MV-4-11 (cell line): ENCODE measurements at places on chromosomes 11 and 22.

DNA sequence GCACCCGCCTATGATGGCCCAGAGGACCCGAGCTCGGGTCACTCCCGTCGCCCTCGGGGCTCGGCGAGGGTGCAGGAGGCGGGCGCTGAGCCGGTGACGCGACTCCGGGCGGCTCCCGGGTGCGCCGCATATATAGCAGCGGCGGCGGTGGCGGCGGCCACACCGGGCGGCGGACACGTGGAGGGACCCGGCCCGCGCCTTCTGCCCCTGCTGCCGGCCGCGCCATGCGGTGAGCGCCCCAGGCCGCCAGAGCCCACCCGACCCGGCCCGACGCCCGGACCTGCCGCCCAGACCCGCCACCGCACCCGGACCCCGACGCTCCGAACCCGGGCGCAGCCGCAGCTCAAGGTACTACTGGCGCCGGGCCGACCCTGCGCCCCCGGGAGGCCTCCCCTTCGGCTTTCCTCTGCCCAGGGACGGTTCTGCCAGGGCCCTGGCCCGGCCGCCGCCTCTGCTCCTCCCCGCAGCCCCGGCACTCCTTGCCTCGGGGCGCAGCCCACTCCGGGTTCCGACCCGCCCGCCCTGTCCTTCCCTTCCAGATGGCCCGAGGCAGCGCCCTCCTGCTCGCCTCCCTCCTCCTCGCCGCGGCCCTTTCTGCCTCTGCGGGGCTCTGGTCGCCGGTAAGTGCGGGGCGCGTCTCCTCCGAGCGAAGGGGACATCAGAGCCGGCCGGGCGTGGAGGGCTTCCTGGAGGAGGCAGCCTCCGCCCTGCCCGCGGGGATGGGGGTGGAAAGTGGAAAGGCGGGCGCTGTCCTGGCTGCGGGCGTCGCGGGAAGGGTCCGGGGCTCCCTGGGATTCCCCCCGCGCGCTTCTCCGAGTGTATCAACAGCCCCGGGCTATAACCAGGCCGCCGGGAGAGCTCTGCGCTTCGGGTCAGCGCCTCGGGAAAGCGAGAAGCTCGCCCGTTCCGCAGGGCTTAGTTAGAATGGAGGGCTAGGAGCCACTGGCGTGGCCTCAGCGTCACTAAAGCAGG, at the start of gene GAL:
GAL (plus strand) TSS at position 160 of the 972 bp plus-strand sequence; CDS start at position 540, 380 bp downstream.
- no peak for DNase-seq

GRCh38 chr11:65727865-65728264, 7.3 kb upstream of the RNASEH2C start:
- DNase-seq: no peak

- DNase-seq: no peak
These were observed 63.1 kb downstream of the RAB30 start for GRCh38 chr11:83008581-83008923.

- no peak for DNase-seq
These were observed 1.5 kb upstream of the SLC6A5 start for GRCh38 chr11:20597680-20598484.

GRCh38 chr11:65380460-65381119, 1.9 kb downstream of the SLC25A45 start:
- no peak for DNase-seq

DNA sequence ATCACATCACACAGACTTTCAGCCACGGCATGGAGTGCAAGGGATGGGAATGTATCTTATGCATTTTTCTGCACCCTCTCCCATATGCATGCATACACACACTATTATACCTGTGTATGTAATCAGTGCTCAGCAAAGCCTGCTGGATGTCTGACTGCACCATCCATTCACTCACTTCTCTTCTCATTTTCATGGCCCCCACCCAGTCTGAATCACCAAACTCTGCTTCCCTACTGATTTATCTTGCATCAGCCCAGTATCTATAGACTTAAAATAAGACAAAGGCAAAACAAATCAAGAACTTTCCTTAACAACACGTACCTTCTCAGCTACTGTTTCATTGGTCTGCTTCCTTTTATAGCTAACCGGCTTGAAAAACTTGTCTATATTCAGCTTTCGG, 21.6 kb downstream of the DBX1 start:
- no peak for DNase-seq

DNA sequence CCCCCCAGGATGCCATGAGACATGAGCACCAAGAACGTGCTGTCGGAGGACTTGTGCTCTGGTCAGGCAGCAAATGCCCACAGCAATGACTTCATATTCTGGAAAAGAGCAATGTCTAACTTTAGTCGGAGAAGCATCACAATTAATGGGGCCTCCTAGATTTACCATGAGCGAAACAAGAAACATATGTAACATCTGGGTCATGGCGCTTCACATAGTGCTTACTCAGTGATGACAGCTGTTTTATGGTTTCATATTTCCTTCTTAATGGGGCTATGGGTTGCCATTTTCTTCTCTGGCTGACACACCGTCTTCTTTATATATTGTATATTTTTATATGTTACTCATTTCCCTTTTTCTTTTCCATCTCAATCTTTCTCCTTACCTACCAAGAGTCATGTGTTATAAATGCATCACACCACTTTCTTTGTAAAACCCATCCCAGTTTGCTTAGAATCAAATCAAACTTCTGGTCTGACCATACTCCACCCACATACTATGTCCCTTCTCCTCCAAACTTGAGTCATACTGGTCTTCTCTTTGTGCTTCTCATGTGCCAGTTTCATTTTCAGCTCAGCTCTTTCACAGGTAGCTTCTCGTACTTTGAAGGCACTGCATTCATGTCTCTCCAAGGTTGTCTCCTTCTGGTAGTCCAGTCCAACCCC, 9.4 kb upstream of the CASP12 start:
- no peak for DNase-seq

- DNase-seq: no peak
These were observed 13.4 kb downstream of the CCDC134 start for GRCh38 chr22:41813726-41814410.

GRCh38 chr11:116857936-116858335, 20.5 kb upstream of the APOA1 start:
- no peak for DNase-seq

- no peak for DNase-seq
These were observed 72.9 kb downstream of the CACNA1I start for GRCh38 chr22:39643311-39644083.

DNA sequence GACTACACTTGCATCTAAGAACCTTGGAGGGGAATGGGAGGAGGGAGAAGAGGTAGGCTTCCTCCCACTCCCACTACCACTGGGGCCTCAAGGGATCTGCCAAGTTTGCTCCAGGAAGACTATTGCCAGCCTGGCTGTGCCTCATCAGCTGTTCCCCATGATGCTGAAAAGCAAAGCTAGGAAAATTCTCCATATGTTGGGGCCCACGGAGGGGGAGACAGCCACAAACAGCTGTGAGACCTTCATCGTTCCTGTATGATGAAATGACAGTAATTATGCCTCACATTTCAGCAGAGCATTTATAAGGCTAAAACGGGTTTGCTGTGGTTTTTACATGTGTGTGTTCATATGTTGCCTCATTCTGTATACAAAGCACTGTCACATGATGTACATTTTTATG, 6.7 kb downstream of the DSCAML1 start:
- DNase-seq: peak; percentile 20

DNA sequence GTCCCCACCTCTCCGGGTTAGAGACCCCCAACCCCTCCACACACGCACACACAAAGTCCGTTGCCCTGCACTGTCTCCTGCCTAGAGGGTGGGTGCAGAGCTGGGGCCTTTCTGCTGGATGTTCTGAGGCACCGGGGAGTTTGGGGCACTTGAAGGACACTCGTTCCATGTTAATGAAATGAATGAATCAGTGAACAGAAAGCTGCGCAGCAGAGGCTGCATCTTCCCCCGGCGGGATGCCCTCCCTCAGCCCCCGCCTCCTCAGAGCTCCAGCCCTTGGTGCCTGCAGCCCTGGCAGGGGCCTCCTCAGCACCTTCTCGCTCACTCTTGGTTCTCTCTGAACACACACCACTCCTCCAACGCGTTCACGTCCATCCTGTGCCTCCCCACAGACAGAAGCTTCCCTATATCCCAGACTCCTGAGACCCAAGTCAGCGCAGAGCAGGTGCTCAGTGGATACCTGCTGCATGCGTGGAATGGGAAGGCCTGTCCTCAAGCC, 611.9 kb downstream of the TBC1D22A start:
- DNase-seq: no peak

GRCh38 chr11:39205236-39205995, 2254.0 kb downstream of the LRRC4C start:
- DNase-seq: no peak

GRCh38 chr22:22598144-22598543, 39.1 kb upstream of the PRAME start:
- DNase-seq: peak; percentile 15

DNA sequence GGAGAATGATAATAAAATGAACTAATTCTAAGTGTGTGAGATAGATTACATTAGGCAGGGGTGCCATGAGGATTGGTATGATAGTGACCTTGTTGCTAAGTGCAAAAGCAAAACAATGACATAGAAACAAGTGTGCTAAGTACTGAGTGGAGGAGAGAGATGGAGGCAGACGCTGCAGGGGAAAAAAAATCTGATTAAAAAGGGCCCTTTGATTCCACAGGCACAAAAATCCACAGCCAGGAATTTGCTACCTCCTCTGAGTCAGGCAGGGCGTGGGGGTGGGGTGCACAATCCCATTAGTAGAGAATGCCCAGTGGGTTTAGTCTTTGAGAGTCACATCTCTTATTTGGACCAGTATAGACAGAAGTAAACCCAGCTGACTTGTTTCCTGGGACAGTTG, at the start of gene CNTF:
CNTF (plus strand) TSS at position 322 of the 400 bp plus-strand sequence. CDS start 88 bp downstream, outside the sequence.
- no peak for DNase-seq

DNA sequence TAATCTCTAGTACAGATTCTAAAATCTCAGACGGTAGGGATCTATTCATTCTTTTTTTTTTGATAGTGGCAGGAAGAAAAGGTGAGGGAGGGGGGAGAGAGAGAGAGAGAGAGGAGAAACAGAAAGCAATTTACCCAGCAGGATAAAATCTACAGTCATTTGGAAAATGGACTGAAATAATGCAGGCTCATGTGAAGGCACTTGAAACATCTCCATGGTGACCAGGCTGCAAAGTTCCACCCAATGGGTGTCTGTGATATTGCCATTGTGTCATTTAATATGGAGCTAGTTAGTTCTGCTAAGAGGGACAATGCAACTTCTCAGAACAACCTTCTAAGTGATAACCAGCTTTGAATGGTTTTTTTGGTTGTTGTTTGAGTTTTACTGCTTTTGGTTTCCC, 165.2 kb upstream of the RAG2 start:
- no peak for DNase-seq

DNA sequence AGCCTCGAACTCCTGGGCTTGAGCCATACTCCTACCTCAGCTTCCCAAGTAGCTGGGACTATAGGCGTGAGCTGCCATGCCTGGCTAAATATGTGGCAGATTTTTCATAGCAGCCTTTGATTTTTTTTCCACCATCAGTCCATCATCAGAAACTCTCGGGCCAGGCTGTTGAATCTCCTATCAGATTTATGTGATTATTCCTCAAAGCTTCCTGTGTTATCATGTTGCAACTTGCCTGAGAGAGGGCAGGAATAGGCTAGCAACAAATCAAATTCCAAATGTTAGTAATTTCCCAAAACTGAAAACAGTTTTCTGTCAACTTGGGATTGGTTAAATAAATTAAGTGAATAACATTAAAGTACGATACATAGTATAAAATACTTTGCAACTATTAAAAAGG, 3.4 kb downstream of the LRRC51 start:
- no peak for DNase-seq

DNA sequence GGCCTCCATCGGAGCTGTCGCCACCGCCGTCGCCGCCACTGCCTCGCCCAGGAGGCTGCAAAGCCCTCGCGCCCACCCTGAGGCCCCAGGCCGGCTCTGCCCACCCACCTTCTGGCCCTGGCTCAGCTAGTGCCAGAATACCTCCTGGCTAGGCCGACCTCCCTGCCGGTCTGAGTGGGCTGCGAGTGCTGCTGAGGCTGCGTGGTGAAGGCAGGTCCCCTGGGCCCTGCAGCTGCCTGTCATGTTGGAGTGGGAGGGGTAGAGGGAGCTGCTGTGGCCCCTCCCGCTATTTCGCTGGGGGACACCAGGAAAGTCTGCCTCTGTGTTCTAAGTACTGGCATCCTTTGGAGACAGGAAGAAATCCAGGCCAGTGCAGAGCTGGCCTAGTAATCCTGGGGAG, 34.2 kb downstream of the LRRC10B start:
- DNase-seq: no peak

DNA sequence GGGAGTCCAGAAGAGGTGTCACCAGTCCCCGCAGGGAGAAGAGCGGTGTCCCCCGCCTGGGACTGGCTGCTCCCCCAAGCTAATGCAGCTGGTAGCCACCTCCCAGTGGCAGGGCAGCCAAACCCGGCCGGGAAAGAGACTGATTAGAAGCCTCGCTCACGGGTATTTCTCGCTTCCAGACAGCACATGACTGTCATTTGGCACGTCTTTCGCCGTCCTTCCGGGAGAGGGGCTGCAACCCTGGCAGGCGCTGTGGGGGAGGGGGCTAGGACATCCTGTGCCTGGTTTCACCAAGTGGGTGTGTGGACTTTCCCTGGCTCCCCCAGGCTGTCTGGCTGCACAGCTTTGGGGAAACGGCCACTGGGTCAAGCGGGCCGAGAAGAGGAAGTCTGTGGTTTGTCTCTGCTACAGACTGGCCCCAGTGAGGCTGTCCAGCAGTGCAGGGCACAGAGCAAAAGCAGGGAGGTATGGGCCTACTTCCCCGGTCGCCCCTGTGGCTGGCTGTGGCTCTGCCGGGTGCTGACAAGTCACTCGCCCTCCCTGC, 3.8 kb downstream of the CD81 start:
- DNase-seq: peak; percentile 87

- DNase-seq: peak; percentile 56
These were observed 327.6 kb upstream of the PLET1 start for GRCh38 chr11:112588252-112588694.

GRCh38 chr11:76321820-76322524, 59.0 kb downstream of the THAP12 start:
- DNase-seq: no peak

GRCh38 chr11:126707498-126707897, 293.1 kb downstream of the KIRREL3 start:
- no peak for DNase-seq

DNA sequence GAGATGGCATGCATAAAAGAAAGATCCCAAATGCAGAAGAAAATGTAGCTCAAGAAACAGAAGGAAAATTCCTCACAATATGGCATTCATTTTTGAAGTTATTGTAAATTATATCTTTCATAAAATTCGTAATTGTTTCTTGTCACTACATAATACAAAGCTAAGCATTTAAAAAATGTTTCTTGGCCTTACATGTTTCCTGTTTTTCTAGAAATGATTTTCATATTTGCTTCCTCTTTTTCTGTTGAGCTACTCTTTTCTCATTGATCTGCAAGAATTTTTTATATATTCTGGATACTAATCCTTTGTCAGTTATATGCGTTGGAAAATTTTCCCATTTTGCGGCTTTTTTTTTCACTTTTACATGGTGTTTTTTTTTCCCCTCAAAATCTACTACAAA, 48.0 kb downstream of the ENTHD1 start:
- peak; percentile 50 for DNase-seq

GRCh38 chr22:30232716-30233218, 13.8 kb downstream of the LIF start:
- no peak for DNase-seq
